ENCODE measurements at places on chromosomes 4 and X.

- no peak for DNase-seq
Measured at GRCh38 chrX:39726771-39727170, 371.0 kb downstream of the BCOR start.

- DNase-seq = no peak
Measured at GRCh38 chrX:120462370-120462769, 6.7 kb downstream of the LAMP2 start.

GRCh38 chr4:184166736-184167135 is 50.9 kb downstream of the ENPP6 start:
- no peak for DNase-seq

DNA sequence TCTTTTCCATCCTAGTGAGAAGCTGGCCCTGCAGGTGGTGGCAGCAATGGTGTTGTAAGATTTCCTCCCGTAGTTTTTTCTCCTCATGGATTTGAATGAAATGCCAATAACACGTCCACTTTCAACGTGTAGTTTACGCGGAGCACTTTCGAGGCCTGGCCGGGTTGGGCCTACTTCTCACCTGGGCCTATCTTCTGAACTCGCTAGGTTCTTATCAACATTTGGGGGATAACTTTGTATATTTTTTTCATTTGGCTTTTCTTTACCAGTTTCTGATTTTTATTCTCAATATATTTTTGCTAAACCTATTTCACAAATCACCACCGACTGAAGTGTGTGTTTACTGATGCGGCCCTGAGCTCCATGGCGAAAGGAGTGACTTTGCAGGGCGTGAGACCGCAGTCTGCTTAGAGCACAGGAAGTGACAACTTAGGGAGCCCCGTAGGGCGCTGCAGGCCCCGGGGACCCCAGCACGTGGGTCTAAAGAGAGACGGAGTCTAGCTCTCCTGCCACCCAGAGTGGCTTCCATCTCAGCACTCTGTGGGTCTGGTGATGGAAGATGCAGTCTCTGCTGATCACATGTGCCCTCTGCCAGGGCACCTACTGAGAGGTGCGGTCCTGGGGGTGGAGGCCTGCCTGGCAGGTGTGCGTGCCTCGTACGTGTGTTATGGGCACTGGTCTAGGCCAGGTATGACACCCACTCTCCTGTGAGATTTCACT is 29.1 kb downstream of the NELFA start:
- no peak for DNase-seq

DNA sequence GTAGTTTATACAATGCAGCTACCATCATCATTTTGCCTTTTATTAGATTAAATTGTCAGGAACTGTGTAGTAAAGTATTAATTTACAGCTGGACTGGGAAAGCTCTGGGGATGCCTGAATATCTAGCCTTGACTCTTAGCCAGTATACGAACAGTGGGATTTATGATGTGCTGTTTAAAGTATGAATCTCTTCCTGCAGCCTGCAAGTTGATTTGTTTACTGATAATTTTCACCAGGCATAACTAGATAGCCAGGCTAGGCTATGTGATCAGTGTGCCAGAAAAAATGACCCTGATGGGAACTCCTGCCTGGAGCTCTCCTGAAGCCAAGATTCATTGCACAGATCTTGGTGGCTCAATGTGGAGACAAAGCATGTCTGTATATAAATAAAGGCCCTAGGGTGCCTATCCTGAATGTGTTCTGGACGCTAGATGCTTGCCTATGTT is 119.2 kb downstream of the SCLT1 start:
- DNase-seq = no peak

DNA sequence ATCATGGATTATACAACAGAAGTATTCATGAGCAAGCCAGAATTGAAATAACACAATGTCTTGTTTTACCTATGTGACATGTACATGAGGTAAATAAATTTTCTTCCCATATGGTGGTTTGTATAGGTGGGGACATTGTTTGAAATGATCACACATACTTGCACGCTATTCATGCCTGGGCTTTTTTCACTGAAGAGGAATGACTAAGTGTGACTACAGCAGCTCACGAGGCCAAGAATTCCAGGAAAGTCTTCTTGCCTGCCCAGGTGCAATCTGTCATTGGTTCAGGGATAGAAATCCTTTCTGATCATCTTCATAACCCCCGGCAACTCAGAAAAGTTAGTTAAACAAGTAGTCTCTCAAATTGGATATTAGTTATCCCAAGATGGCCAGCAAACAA is 36.3 kb upstream of the AREG start:
- no peak for DNase-seq

DNA sequence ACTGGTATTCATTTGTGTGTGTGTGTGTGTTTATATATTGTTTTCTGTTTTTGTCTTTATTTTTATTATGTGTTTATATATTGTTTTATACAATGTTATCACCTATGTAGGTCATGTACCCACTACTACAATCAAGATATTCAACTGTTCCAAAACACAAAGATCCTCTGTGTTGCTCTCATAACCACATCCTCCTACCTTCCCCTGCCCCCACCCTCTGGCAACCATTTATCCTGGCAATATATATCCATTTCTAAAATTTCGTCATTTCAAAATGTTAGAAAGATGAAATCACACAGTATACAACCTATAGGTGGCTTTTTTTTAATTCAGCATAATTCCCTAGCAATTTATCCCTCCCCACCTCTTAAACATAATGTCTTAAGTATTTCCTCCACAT is 18.8 kb upstream of the RPL34 start:
- DNase-seq = no peak

DNA sequence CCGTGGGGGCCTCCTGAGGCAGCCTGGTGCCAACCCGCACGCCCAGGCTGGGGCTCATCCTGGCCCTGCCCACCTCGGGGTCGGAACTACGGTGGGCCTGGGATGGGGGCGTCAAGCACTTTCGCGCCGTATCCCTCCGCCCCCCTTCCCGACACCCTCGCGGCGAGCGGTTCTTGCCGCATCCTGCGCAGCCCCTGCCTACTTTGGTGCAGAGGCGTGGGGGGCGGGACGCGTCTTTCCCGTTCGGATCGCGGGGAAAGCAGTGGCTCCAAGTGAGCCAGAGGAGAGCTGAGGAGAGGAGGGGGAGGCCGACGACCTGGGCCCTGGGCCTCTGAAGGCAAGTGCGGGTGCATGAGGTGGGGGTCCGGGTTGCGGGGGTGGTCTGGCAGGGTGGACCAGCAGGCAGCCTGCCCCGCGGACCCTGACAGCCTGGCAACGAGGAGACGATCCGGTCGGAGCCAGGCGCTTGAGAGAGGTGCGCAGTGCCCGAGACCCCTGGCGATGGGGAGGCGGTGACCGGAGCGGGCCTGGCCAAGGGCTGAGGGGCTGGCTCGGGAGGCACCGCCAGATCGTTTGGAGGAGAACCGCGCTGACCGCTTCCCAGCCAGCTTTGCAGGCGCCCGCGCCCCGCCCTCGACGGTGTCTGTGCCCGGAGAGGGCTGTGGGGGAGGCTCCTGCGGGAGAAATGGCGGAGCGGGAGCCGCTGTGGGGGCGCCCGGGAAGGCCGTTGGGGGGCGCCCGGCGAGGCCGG is at the start of gene GPRASP2:
GPRASP2 (plus strand) TSS at position 233 of the 751 bp plus-strand sequence. CDS start 2,422 bp downstream, outside the sequence.
- no peak for DNase-seq

DNA sequence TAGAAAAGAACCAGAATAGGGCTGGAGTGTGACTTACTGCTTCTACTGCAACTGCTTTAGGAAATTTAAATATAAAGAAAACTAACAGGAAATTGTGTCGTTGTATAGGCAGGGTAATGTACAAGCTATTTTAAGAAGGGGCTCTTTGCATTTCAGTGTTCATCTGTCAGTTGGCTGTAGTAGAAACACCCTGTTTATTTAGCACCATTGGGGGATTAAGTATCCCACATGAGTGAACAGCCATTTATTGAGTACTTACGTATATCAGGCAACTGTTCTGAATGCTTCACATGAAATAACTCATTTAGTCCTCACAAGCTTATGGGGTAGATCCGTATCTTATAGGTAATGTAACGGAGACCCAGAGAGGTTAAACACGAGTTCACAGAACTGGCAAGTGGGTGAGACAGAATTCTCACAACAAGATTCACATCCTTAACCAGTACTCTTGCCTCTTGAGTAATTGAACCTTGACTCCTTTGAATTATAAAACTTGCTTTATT is 23.9 kb downstream of the STIM2 start:
- peak; percentile 71 for DNase-seq

GRCh38 chrX:75155447-75155826 is 646 bp downstream of the ABCB7 start:
- peak; percentile 32 for DNase-seq

- DNase-seq = no peak
Measured at GRCh38 chr4:177405508-177405907, 36.7 kb downstream of the AGA start.

DNA sequence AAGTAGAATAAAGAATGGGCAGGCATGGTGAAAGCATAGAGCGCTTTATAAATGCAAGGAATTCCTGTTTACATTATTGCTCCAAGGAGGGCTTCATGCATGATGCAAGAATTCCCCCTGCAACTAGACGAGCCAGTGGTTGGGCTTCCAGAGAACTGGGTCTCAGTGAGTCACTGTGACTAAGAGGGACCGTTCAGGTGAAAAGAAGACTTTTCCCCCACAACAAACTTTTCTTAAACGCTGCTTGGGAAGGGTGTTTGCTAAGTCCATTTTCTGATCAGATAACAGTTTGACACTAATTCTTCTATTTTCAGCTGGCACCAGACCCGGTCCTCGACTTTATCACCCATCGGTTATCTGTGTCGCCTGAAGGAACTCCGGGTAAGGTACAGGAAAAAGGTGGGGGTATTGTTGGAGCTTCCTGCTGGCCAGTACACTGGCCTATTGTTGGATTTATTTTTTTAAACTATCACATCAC is 40.1 kb downstream of the LDB2 start:
- DNase-seq = no peak

DNA sequence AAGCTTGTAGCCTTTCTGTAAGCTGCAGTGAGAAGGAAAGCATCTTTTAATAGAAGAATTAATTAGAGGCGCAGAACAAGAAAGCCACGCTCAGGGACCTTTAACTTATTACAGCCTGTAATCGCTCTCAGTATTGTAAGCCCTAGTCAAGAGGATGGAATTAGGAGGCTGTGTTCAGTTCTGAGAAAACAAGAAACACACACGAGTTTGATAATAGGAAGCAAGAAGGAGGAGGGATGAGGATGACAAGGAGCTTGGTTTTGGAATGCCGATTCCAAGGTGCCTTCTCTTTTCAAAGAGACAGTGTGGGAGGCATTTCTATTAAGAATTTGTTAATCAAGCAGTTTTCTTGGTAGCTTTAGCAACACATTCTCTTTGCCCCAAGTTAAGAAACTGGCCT is 69.3 kb downstream of the NYX start:
- no peak for DNase-seq

- no peak for DNase-seq
Measured at GRCh38 chr4:121030131-121030530, 42.2 kb downstream of the NDNF start.

DNA sequence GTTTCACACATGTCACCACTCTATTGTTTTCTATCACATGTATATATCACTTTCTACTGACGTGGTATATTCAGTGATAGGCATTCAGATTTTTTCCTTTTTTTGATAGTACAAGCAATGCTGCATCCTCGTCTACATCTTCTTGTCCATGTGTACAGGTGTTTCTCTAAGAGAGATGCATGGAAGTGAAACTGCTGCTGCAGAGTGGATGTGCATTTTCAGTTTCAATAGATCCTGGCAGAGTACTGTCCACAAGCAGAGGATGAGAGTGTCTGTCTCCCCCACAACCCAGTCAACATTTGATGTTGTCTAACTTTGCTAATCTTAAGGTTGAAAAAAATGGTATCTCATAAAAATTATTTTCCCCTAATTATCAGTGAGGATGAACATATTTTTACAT is 194.0 kb upstream of the CASK start:
- DNase-seq = no peak

GRCh38 chr4:96406742-96407141 is 566.8 kb downstream of the PDHA2 start:
- DNase-seq = no peak

- DNase-seq = no peak
Measured at GRCh38 chr4:162727766-162728165, 438.9 kb downstream of the NAF1 start.

GRCh38 chr4:177282284-177282835 is 27.3 kb upstream of the NEIL3 start:
- DNase-seq = no peak

DNA sequence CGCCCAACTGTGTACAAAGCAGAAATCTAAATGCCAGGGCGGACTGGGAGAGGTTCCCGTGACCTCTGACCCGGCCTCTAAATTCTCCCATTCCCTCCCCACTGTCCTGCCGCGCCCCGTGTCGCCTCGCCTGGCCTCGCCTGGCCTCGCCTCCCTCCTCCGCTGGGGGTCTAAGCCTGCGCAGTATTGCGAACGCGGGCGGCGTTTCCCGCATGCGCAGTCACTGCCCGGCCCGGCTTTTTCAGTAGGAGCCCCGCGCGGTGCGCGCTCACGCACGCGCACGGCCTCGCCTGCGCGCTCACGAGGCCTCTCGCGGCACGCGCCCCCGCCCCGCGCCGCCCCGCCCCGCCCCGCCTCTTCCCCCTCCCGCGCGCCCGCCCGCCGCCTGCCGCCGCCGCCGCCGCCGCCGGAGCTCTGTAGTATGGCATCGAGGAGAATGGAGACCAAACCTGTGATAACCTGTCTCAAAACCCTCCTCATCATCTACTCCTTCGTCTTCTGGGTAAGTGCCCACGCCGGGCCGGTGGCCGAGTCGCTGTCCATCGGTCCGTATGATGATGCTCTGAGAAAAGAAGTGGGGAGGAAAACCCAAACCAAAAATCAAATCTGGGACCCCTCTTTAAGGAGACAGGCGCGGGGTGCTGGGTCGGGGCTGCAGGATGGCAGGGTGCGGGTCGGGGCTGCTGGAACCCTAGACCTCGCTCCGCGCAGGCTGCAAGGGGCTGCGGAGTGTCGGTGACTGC is at the start of gene TSPAN7:
TSPAN7 (plus strand) TSS at position 417 of the 743 bp plus-strand sequence; CDS start at position 422, 5 bp downstream.
- DNase-seq = peak; percentile 73

- no peak for DNase-seq
Measured at GRCh38 chr4:126058596-126058995, 743.8 kb downstream of the FAT4 start.

DNA sequence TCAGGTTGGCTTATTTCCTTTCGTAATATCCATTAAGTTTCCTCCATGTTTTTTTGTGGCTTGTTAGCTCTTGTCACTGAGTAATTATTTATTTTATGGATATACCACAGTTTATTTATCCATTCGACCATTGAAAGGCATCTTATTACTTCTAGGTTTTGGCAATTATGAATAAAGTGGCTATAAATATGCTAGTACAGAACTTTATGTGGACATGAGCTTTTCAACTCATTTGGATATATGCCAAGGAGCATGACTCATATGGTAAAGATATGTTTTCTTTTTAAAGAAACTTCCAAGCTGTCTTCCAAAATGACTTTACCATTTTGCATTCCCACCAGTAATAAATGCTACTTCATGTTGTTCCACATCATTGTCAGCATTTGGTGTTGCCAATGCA is 803.6 kb downstream of the GLUD2 start:
- no peak for DNase-seq

DNA sequence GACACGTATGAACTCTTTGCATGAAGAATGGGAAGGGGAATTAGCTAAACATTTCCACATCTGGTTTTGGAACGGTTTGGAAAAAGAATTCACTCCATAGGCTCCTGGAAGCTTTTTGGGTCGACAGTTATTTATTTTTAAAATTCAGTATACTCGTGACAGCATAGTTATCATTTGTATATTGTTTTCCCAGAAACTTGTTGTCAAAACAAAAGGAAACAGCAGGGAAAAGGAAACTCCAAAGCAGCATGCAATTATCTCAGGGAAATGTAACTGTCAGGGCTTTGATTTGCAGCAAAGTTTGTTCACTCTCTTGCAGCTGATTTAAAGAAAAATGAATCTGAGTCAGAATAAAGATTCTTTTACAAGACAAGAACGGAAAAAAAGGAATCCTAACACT is 86.5 kb downstream of the PLAC1 start:
- no peak for DNase-seq

Data from activated CD4-positive, alpha-beta T cell treated with anti-CD3 and anti-CD28 coated beads, Interleukin-2, amount 50 U/mL, for 16 hours (primary cell).